Activated CD8-positive, alpha-beta memory T cell treated with anti-CD3 and anti-CD28 coated beads for 24 hours (primary cell): ENCODE measurements at places on chromosomes 5 and 9.

GRCh38 chr9:127118597-127119319 is 3.7 kb downstream of the ANGPTL2 start:
- no peak for DNase-seq

GRCh38 chr5:72107901-72108201 is 576 bp downstream of the MAP1B start:
- DNase-seq: no peak

DNA sequence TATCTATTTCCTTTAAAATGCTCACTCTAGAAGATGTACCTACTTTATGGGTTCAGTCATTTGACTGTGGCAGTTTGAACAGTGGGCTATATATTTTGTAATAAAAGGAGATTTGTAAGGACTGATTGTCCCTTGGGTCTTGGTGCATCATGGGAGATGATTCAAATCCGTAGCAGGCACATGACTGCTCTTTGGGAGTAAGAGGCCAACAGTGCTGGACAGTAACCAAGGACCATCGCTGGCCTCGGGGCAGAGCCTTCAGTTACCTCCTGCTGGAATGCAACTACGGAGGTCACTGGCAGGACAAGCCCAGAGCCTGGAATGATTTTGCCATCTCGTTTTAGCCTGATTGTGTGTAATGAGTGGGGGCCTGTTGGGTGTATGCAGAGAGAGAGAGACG is 7.0 kb upstream of the MAMDC2 start:
- DNase-seq: no peak

- DNase-seq: no peak
Observed at GRCh38 chr9:120389867-120390266, 190.1 kb downstream of the CDK5RAP2 start.

GRCh38 chr5:88258636-88259035 is 10.0 kb downstream of the TMEM161B start:
- DNase-seq: no peak

DNA sequence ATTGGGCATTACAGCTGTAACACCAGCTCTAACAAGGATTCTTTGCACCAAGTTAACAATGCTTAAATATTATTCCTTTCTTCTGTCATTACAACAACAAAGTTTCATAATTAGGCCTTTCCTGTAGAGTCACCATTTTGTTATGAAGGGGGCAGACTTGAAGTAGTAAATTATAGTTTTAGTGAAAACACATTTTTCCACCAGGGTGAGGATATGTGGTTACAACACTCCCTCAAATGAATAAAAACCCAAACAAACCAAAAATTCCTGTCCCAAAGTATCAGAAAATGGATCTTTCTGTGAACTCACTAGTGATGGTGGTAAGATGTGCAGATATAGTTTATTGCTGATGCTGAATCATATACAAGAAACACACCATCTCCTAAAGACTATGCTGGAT is 250.5 kb upstream of the TUT7 start:
- no peak for DNase-seq

GRCh38 chr5:78747055-78747454 is 98.5 kb upstream of the LHFPL2 start:
- DNase-seq: no peak

DNA sequence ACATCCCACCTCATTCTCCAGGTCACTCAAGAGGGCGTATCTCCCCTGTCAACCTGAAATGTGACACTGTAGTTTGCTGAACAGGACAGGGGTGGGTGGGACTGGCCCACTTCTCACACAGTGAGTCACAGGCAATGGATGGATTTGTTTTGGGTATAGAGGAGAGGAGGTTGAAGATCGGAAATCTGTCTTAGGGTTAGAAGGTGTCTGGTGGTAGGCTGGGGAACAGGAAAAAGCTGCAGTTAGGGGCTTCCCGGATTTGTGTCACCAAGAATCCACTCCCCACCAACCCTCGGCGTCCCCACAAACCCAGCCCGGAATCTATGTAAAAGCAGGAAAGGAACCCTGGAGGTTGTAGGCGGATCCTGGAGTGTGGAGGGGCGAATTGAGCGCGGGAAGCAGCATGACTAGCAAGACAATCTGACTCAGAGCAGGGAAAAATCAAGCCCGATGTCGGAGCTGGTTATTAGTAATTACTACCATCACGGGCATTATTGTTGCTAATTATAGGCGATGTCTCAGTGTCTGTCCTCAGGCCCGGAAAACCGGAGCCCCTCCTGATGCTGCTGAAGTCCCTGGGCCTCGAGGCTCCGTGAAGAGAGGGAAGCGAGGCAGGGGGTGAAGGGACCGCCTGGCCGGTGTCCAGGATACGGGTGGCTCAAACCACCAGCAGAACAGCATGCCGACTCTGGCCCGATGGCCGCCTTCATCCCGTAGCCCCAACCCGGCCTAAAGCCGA is 1.7 kb upstream of the IRX1 start:
- no peak for DNase-seq

- no peak for DNase-seq
Observed at GRCh38 chr9:101664453-101664852, 69.7 kb upstream of the PPP3R2 start.

DNA sequence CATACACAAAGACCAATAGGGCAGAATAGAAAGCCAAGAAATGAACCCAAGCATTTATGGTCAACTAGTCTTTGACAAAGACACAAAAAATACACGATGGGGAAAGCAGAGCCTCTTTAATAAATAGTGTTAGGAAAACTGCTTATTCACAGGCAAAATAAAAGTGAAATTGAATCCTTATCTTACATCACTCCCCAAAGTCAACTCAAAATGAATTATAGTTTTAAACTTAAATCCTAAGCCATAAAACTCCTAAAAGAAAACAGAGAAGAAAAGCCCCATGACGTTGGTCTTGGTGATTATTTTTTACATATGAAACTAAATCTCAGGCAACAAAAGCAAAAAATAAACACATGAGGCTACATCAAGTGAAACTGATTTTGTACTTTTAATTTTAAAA is 46.8 kb downstream of the CHSY3 start:
- no peak for DNase-seq

DNA sequence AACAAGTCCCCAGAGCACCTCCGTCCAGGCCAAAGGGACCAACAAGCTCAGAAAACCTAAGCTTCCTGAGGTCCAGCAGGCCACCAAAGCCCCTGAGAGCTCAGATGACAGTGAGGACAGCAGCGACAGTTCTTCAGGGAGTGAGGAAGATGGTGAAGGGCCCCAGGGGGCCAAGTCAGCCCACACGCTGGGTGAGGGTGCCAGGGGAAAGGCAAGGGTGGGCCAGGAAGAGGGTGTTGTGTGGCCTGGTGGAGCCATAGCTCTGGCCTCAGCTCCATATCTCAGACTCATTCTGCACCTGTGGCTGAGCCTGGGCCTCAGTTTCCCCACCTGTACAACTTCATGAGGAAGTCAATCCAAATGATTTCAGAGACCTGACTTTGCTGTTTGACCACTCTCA is 20.7 kb downstream of the CD74 start:
- no peak for DNase-seq

DNA sequence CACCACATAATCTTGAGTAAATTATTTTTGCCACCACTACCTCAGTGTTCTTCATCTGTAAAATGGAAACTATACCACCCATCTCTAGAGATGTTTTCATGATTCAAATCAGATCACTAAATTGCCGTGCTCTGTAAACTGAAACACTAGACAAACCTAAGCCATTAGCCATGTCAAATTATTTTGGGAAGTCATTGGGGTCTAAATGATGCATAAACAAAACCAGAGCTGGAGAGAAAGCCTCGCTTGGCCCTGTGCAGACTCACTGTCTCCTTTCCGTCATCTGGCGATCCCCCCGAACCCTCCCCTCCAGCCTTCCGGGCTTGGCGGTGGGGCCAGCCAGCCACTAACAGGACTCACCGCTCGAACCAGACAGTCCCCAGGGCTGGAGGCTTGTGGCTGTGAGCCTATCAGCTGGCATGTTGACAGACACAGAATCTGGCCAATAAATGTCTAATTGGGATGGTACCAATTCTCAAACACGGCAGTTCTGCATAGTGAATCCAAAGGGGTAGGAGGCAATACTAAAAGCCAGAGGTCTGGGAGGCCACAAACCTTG is 256.5 kb downstream of the SEC61B start:
- DNase-seq: no peak

GRCh38 chr5:73596705-73597328 is 29.2 kb upstream of the ARHGEF28 start:
- no peak for DNase-seq

GRCh38 chr9:107044872-107045271 is 181.9 kb downstream of the ZNF462 start:
- DNase-seq: no peak

- DNase-seq: no peak
Observed at GRCh38 chr9:110640736-110641135, 27.9 kb upstream of the MUSK start.

GRCh38 chr9:134553061-134553891 is 88.3 kb upstream of the COL5A1 start:
- DNase-seq: no peak

- DNase-seq: no peak
Observed at GRCh38 chr5:16918156-16918555, 17.9 kb downstream of the MYO10 start.

- no peak for DNase-seq
Observed at GRCh38 chr9:33858423-33858822, 41.5 kb downstream of the UBE2R2 start.

DNA sequence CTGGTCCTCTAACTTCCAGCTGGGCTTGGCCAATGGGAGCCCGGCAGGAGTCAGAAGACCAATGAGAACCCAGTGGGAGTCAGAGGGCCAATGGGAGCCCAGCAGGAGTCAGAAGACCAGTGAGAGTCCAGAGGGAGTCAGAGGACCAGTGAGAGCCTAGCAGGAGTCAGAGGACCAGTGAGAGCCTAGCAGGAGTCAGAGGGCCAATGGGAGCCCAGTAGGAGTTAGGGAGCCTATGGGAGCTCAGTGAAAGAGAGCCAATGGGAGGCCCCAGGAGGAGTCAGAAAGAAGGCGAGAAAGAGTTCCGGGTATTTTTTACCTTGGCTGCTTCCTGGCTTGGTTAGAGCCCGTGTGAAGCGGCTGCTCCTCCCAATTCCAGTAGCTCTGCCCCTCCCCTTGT is 191.0 kb downstream of the GABBR2 start:
- DNase-seq: no peak

DNA sequence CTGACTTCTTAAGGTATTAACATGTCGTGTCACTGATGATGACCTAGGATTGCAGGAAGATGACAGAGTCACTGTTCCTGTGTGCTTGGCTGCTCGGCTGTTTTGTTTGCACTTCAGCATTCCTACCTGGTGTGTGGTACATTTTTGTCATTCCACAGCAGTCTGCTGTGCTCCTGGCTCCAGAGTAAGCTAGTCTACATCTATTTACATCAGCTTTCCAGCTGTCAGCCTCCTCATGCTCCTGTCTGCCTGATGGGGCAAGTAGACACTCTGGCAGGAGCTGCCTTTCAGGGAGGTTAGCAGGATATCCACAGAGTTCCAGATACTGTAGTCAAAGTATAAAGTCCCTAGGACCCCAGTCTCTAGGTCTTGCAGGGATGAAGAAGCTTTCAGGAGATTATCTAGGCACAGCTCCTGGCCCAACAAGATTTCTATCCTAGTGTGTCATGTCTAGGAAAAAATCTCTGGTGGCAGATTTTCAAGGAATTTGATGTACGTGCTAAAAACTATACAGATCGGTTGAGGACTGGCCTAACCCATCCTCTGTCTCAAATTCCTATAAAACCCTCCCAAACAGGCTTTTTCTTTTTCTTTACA is 28.4 kb downstream of the RUSC2 start:
- DNase-seq: no peak

GRCh38 chr5:126166368-126166767 is 256.8 kb upstream of the GRAMD2B start:
- DNase-seq: no peak

GRCh38 chr5:112848116-112848811 is 12.8 kb upstream of the SRP19 start:
- DNase-seq: no peak

DNA sequence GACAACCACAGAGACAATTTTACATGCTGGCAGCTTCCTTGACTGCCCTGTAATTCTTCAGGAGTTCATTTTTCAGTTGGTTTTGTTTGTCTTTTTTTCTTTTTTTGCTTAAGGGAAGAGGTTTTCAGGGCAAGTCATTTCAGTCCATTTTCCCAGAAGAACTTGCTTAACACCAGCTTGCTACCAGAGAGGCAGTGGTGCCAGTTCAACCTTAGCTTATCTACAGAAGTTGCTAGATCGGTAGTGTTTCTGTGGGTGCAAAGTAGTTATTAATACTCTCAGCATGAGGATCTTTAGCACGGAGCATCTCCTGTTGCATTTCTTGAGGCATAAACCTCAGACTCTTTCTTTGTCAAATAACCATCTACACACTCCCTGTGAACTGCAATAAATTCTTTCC is 1.1 kb downstream of the SPEF2 start:
- DNase-seq: no peak

- no peak for DNase-seq
Observed at GRCh38 chr9:115202960-115203751, 85.2 kb upstream of the TNC start.

DNA sequence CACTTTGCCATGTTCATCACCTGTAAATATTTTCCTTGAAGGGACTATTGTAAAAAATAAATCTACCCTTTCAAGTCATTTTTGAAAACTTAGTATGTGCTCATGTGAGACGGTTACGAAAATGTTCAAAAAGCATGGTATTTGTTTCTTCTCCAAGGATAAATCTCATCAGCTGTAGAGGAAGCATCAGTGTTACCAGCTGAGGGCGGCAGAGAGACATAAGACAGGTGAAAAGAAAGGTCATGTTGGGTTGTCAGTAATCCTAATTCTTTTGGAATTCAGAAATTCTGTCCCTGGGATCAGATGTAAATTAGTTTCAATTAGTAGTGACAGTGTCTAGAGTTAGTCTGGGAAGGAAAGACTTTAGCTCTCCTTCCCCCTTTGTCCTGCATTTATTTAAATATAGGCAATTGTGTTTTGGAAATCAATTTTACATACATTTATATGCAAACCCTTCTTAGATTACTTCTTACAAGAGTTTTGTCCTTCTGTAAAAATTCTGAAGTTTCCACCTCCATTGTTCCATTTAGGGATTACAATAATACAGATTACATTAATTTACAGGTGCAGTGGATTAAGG is 791.9 kb upstream of the CDH6 start:
- no peak for DNase-seq

DNA sequence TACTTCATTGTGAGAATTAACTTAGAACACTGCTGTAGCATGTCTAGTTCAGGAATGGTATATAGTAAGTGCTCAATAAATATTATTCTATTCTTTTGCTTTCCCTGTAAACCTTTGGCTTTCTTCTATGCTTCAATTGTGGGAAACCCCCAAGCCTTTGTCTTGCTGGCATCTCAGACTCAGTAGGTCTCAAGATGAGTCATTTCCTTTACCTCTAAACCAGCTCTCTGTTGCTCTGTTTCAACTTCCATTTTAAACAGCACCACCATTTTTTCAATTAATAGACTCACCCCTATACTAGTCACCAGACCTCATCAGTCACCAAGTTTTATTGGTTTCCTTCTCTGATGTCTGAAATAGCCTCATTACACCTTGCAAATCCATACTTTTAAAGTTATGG is 43.5 kb downstream of the DMAC1 start:
- no peak for DNase-seq

- no peak for DNase-seq
Observed at GRCh38 chr5:142549834-142550233, 136.1 kb downstream of the FGF1 start.
